ENCODE measurements at places on chromosomes 12 and 14. TPM values are rescaled to one million over a fixed set of nuclear protein-coding genes. Genes with fewer than 3 reads are reported as not detected.

DNA sequence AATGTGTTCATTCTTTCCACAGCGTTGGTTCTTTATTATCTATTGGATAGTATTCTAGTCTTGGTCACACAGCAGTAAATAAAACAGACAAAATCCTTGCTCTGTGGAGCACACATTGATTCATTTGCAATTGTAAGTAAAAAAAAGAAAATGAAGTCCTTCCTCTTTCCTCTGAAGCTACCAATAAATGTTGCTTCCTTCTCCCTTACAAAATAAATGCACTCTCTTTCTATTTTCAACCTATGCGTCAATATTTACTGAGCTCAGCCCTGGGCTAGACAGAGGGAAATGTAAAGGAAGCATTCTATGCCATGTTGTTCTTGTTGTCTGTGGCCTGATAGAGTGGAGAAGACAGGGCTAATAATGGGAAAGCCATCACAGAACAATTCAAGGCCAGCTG, 2.9 kb downstream of the ABHD12B start:
- DNase-seq: no peak

The CLEC4E gene
- polyA plus RNA-seq: 3.6 TPM

The NDRG2 gene
- polyA plus RNA-seq: 272 TPM

DNA sequence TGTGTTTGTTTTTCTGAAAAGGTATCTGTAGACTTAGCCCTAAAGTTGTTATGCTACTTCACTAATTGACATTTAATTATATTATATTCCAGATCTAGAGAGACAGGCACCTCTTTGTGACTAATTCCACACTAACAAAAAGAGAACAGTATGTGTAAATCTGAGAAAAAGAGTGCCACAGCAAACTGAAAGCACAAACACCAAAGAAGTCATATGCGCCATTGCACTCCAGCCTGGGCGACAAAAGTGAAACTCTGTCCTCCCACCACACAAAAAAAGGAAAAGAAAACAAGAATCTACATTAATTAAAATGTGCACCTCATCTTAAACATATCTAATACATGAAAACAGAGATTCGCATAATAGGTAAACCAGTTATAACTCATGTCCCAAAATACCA, 4.4 kb upstream of the CSRNP2 start:
- no peak for DNase-seq

GRCh38 chr12:479161-479560, 19.4 kb downstream of the B4GALNT3 start:
- DNase-seq: no peak

DNA sequence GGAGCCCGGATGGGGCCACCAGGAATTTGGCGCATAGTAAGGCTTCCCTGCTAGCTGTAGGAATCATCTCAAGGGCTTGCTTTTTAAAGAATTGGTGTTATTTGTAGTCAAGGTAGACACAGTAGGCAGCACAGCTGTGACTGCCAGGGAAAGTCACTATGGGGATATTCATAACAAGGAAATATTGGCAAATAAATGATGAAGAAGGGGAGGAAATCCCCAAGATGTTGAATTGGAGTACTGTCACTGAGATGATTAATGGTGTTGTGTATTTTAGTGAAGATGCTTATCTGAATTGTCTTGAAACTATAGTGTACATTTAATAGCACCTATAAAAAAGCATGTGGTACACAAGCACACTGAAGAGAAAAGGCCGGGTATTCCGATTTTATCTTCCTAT, 118.9 kb downstream of the NPAS3 start:
- DNase-seq: no peak

DNA sequence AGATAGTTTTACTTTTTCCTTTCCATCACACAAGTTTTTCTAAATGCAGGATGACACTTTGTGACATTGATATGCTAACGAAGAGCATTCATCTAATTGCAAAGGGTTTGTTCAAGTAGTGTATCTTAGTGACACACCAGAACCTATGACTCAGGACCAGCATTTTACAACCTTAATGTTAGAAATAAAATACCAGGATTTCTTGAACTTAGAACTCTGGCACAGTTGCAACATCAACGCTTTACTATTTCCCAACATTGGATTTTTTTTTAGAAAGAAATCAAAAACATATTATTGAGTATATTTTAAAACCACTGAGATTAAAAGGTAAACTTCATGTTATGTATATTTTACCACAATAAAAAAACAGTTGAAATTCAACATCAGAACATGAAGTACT, 17.9 kb upstream of the PLEKHG6 start:
- no peak for DNase-seq

- DNase-seq: no peak
Measured at GRCh38 chr12:3646561-3647241, 106.2 kb downstream of the CRACR2A start.

The LGALS3 gene
- 427 TPM for polyA plus RNA-seq

DNA sequence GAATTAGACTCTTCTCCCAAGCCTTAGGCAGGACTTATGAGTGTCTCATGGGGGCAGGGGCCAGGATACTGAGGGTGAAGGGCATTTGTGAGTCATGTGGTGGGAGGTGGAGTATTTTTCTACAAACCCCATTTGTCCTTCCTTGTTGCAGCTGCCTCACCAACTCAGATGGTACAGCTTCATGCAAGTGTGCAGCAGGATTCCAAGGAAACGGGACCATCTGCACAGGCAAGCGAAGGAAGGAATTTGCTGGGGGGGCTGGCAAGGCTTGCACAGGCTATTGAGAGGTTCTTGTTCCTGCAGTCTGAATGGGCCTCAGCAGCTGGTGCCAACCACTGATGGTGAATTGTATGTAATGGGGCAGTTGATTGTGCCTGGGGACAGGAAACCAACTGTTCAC, 125.1 kb downstream of the STAB2 start:
- no peak for DNase-seq

The CFAP73 gene
- 0.39 TPM for polyA plus RNA-seq

DNA sequence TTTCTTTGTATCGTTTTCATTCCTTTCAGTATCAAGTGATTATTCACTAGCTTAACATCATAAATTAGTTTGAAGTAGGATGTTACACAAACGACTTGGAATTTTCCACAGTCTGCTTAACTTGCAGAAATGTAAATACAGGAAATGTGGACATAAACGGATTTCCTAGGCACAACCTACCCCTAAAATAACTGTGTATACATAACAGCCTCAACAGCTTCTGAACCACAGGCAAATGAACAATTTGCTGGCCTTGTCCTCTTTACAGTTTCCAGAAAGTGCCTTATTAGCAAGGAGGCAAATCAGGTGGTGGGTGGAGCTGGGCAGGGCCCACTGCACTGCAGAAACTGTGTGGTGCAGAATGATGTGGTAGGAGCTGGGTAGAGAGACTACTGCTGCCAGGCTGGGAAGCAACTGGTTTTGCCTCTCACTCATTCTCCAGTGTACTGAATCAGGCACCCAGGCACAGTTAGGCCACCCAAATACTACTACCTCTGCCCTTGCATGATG, 14.1 kb downstream of the DRAM1 start:
- DNase-seq: no peak

The ABCD2 gene
- polyA plus RNA-seq: 1.4 TPM

The DEGS2 gene
- polyA plus RNA-seq: 6.2 TPM

The PRPH gene
- polyA plus RNA-seq: 24.8 TPM

The KRT86 gene
- 0.15 TPM for polyA plus RNA-seq

DNA sequence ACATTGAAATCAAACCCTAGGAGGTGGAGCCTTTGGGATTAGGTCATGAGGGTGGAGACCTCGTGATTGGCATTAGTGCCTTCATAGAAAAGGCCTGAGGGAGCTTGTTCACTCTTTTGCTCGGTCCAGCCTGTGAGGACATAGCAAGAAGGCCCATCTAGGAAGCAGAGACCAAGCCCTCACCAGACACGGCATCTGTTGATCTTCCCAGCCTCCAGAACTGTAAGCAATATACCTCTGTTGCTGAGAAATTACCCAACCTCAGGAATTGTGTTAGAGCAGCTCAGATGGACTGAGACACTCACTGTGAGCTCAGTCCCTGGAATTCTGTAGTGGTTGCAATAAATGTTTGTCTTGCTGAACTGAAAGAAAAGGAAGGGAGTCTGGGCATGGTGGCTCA, 116.2 kb upstream of the MAP1LC3B2 start:
- no peak for DNase-seq

DNA sequence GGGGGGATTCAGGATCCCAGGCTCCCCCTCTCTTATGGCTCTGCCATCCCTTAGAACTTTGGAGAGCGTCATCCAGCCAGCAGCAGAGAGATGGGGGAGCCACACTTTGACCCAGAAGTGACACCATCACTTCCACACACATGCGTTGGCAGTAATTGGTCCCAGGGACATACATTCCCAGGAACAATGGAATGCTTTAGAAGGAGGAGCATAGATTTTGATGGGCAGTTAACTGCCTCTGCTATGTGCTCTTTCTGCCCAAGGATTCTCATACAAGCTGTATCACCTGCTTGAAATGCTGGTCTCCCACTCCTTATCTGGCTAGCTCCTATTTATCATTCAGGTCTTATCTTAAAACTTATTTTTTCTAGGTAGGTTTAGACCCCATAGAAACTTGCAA, 109.0 kb upstream of the RPH3A start:
- DNase-seq: no peak

The LRCOL1 gene
- 0.15 TPM for polyA plus RNA-seq

The LRIG3 gene
- polyA plus RNA-seq: 27.8 TPM

DNA sequence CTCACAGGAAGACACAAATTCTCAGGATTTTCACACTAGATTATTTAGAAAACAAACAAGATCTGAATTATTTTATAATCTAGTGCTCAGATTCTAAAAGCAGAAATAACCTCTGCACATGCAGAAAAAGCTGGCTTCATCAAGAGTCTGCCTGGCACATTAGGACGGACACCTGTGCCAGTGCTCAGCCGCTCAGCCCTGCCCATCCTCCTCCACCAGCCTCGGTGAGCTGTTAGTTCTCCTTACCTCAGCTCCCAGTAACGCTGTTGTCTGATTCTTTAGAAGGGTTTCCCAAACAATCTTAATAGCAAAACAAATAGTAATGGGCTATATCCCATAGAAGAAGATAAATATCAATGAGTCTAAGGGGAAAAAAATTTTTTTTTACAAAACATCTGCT, 27.7 kb downstream of the DUSP16 start:
- no peak for DNase-seq

- DNase-seq: no peak
Measured at GRCh38 chr12:122834921-122835749, at the start of gene HIP1R. HIP1R (plus strand) TSS chr12:122835457; CDS start chr12:122835551, 94 bp downstream.

- no peak for DNase-seq
Measured at GRCh38 chr14:82445810-82446570, 912.3 kb upstream of the SEL1L start.

The FAM222A gene
- polyA plus RNA-seq: 1.2 TPM

- no peak for DNase-seq
Measured at GRCh38 chr12:123815968-123816367, 53.9 kb downstream of the DNAH10 start.

The IL23A gene
- polyA plus RNA-seq: 0.89 TPM

DNA sequence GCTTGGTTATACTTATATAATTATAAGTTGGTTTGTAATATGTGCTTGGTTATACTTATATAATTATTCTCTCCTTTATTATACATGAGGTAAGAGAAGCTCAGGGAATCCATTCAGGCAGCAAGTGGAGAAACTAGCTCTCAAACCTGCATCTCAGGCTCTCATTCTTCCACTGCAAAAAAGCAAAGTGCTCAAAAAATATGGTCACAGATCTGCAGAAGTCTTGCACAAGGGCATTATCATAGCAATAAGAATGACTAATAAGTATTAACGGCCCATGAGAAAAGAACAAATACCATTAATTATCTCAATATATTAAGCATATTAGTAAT, 476 bp upstream of the TRAFD1 start:
- DNase-seq: no peak

GRCh38 chr14:94224040-94224439, 49.9 kb downstream of the PPP4R4 start:
- no peak for DNase-seq

The ADGRD1 gene
- 62.3 TPM for polyA plus RNA-seq

- DNase-seq: no peak
Measured at GRCh38 chr14:68535404-68536017, 257.4 kb downstream of the ZFP36L1 start.

The C12orf56 gene
- 0.19 TPM for polyA plus RNA-seq

The ESYT1 gene
- polyA plus RNA-seq: 116 TPM

The SLCO1B1 gene
- 0.05 TPM for polyA plus RNA-seq

The TAS2R14 gene
- polyA plus RNA-seq: 1.2 TPM

DNA sequence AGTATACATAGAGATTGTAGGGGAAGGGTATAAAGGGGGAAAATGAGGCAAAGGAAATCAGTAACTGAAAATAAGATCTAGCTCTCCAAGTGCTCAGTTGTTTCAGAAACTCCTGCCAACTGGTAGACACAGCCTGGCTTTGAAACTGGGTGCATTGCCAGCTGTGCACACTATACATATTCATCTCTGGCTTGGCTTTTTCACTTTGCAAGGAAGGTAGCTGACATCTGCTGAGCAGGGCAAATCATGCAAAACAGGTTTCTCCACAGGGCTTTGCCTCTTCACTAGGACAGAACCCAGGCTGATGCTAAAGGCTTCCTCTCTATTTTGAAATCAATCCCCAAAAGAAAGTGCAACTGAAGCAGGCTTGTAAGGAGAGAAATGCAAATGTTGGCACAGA, 101.5 kb downstream of the HELB start:
- DNase-seq: no peak

Measured in urinary bladder (tissue), 4 donors.